ENCODE measurements at places on chromosomes 5 and 9.
A peak's percentile ranks its signal among the peaks of the same experiment; 100 is the strongest.

GRCh38 chr5:54103871-54104270 is 206.5 kb downstream of the ARL15 start:
- peak; percentile 56 for DNase-seq

- no peak for DNase-seq
These were observed 348.1 kb downstream of the ADAMTS6 start for GRCh38 chr5:65133477-65134110.

DNA sequence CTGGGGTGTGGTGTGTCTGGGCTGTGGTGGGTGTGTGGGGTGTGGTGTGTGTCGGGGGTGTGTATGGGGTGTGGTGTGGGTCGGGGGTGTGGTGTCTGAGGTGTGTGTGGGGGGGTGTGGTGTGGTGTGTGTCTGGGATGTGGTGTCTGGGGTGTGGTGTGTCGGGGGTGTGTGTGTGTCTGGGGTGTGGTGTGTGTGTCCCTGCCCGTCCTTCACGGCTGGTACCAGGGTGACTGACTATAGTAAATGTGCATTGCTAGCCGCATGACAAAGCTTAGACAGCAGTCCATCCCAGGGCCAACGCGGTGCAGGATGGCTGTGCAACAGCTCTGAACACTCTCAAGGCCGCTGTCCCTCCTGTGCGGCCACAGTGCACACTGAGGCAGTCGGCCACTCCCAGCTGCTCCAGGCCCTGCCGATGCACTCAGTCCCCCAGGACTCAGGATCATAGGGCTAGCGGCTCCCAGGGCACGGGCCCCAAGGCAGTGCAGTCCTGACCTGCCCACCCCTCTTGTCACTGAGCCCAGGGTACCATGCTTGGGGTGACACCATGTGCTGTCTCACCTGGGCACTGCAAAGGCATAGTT is 54.0 kb downstream of the SECISBP2 start:
- no peak for DNase-seq

GRCh38 chr9:3446313-3446712 is 79.5 kb downstream of the RFX3 start:
- no peak for DNase-seq

GRCh38 chr9:101458963-101459631 is 23.5 kb upstream of the ALDOB start:
- peak; percentile 55 for DNase-seq

DNA sequence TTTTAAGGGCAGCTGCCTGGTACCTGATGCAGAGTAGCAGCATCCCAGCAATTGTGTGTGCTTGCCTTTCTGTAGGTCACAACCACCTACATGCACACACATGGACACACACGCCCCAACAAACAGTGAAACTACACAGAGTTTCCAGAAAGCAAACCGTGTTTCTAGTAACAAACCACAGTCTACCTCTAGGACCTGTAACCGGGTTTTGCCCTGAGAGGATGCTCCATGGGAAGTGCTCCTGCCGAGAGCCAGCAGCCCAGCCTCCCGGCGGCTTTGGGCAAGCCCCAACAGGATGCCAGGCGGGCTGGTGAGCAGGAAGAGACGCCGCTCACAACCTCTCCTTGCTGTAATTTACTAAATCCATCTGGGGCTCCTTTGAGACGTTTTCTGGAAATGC is 4.1 kb upstream of the TCF7 start:
- no peak for DNase-seq

DNA sequence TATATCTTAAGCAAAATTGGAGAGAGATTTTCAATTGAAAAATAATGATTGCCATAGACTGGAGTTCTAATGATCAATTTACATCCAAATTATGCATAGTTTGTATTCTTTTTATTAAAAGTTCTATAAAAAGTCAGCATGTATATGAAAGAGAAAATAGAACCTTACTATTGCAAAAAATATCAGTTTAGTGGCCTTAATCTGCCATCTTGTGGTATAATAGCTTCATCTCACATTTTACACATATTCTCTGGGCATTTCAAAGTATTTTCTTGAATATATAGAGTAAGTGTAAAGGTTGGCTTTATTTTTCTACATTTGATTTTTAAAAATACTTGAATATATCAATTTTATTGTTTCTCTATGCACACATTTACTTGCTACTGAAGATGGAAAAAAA is 1858.6 kb upstream of the CDH9 start:
- peak; percentile 28 for DNase-seq

DNA sequence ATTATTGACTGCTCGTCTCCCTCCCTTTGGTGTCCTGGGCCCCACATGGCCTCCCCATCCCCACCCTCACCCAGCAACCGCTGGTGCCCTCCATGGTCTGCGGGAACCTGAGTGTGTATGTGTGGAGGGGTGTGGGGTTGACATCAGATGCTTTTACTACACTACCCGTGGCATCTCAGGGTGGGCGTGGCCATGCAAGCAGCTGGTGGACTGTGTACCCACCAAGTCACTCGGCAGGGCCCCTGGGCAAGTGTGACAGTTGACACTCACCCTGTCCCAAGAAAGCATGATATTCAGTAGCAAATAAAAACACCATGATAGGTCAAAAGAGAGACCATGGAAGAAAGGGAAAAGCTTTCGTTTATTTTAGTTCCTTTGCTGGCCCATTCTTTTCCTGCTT is 7.4 kb upstream of the NXNL2 start:
- DNase-seq: no peak

- no peak for DNase-seq
These were observed 198.6 kb downstream of the TLE1 start for GRCh38 chr9:81490605-81491331.

- DNase-seq: no peak
These were observed 6.4 kb upstream of the FCHO2 start for GRCh38 chr5:72949481-72949880.

Measured in NCI-H2081 (cell line).